ENCODE measurements at places on chromosomes 2 and 18.
A peak's percentile ranks its signal among the peaks of the same experiment; 100 is the strongest.

DNA sequence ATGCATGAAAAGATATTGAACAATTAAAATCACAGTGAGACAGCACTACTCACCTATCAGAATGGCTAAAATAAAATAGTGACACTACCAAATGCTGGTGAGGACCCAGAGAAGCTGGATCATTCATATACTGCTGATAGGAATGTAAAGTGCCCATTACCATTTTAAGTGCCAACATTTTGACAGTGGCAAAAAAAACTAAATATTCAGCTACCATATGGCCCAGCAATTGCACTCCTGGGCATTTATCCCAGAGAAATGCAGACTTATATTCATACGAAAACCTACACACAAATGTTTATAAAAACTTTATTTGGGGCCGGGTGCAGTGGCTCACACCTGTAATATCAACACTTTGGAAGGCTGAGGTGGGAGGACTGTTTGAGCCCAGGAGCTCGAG, 47.6 kb downstream of the FBXO36 start:
- no peak for DNase-seq

DNA sequence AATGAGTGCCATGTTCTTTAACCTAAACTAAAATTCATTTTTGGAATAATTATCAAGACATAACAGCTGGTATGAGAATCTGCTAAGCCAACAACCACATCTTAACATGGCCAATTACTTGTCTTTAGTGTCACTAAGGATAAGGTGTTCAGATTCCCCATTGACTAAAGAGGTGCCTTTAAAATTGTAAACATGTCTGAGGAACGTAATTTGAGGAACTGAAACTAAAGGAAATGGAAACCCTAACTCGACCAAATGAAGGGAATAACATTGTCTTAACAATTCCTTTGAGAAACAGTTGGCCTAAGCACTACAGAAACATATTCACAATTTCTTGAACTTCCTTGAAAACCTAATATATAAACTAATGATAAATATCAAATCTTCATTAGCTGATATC, 355.4 kb upstream of the GULP1 start:
- no peak for DNase-seq

- no peak for DNase-seq
Measured at GRCh38 chr18:35889677-35890076, 82.8 kb upstream of the RMP24 start.

GRCh38 chr18:35443847-35444246, 53.9 kb downstream of the INO80C start:
- DNase-seq = no peak

DNA sequence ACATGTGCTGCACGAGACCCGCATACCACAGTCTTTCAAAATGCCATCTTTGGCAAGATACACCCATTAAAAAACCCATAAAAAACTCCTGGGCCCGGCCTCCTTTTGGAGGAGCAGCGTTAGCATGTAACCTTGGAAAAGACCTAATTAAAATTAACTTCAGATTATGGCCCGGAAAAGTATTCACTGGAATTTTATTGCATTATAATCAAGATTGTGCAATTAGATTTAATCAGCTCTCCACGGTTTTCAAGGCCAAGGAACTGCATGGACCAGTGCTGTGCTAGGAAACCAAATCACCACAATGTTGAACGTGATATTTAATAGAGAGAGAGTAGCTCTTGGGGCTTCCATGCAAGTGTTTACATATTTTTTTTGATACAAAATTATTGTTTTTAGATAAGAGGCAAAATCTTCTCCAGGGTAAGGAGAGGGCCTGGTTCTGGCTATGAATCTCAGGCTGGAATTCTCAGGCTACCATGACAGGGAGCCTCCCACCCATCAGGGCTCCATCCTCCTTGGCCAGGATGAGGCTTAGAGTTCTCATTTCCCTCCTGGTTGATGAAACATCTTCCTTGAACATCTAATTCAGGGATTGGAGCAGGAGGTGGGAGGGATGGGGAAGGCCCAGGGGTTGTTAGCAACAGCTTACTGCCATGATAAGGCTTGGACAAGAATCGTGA, 82.0 kb upstream of the TTC39C start:
- DNase-seq = no peak

DNA sequence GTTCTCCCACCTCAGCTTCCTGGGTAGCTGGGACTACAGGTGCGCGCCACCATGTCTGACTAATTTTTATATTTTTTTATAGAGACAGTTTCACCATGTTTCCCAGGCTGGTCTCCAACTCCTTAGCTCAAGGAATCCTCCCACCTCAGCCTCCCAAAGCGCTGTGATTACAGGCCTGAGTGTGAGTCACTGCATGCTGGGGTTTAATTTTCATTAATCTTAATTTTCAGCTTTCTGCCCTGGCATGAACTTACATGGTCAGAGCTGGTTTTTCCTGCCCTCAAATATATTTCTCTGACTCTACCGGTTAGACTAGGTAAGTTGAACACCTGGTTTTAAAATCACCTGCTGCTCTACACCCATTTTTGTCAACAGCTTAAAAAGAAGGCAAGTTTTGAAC, 3.1 kb downstream of the MARCHF7 start:
- DNase-seq = no peak

- no peak for DNase-seq
Measured at GRCh38 chr2:203893840-203894239, 26.3 kb downstream of the CTLA4 start.

DNA sequence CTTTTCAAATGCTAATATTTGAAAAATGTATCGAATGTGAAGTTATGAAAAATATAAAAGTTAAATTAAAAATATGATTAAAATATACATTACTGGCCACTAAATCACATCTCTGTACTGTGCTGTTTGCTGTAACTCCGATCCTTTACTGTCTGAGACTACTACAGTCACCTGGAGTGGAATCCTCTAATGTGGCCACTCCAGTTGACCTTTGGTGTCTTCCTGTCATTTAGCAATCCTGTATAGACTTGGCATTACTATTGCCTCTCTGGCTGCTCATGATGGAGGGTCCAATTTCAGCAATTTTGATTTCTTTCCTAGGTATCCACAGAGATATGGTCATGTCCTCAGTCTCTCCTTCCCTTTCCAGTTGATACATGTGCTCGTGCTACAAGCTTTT, 560.0 kb downstream of the CCDC85A start:
- no peak for DNase-seq

DNA sequence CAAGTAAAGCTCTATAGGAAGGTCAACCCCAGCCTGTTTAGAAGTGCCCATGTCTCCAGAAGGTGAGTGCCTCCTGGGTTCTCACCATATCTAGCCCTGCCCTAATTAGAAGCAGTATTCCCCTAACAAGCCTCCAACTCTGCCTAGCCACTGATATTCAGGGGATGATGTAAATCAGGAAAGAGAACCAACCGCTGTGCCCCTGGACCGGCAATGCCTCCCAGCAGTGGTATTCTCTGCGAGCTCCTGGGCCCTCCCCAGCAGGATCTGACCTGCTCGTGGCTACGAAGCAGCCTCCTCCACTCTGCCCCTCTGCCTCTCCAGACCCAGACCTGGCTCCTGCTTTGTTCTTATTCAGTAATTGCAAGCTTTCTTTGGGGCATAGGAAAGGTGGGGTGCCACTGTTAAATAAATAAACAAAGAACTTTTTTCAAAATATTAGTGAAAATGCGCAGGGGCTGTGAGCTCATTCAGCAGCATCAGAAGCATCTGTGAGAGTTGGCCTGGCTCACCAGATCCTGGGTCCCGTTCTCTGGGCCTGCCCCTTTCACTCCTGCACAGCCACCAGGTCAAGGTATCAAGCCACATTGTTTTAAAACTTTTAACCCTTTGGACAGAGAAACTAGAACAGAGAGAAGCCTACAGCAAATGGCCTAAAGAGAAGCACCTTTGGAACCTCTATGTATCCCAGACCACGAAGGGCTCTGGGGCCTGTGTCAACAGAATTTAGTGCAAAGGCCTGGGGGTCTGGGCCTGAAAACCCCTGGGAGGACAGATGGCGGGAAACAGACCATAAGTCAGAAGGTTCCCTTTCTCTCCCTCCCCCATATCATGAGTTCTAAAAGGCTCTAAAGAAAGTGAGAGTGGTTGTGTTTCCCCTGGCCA, 11.9 kb downstream of the MREG start:
- DNase-seq = peak; percentile 53

DNA sequence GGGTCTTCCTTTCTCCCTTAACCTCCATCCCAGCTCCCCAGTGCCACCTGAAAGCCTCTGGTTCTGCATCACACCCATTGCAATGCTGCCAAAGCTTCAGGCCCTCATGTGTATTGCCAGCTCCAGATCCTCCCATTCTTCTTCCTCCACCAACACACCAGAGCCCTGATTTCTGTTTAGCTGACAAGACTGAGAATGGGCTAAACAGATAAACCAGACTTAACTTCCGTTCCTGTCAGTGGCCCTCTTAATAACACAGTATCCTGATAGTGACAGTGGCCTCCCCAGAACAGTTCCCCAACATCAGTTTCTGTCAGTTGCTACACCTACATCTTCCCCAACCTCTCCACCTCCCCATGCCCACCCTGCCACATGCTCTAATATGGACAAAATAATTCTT, 31.3 kb upstream of the C1D start:
- DNase-seq = no peak

GRCh38 chr2:212073360-212073759, 465.2 kb downstream of the ERBB4 start:
- DNase-seq = no peak

DNA sequence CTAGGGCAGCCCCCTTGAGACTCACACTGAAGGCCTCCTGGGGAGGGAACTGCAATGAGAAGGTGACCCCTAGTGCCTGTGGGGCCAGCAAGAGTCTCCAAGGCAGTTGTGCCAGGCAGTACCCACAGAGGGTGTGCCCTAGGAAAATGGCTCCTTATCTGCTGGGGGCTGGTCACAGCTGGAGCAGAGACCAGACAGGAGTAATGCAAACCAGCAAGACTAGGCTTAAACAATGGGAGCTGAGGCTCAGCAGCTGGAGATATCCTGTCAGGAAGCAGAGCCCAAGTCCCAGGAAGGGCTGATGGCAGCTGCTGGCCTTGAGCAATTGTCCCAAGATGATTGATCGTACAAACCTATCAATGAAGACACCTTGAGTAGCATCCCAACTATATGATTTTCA, 26.8 kb upstream of the E2F6 start:
- DNase-seq = no peak

- no peak for DNase-seq
Measured at GRCh38 chr2:168907940-168908662, 7.0 kb downstream of the G6PC2 start.

GRCh38 chr2:222703091-222703490, 31.6 kb downstream of the MOGAT1 start:
- DNase-seq = no peak

DNA sequence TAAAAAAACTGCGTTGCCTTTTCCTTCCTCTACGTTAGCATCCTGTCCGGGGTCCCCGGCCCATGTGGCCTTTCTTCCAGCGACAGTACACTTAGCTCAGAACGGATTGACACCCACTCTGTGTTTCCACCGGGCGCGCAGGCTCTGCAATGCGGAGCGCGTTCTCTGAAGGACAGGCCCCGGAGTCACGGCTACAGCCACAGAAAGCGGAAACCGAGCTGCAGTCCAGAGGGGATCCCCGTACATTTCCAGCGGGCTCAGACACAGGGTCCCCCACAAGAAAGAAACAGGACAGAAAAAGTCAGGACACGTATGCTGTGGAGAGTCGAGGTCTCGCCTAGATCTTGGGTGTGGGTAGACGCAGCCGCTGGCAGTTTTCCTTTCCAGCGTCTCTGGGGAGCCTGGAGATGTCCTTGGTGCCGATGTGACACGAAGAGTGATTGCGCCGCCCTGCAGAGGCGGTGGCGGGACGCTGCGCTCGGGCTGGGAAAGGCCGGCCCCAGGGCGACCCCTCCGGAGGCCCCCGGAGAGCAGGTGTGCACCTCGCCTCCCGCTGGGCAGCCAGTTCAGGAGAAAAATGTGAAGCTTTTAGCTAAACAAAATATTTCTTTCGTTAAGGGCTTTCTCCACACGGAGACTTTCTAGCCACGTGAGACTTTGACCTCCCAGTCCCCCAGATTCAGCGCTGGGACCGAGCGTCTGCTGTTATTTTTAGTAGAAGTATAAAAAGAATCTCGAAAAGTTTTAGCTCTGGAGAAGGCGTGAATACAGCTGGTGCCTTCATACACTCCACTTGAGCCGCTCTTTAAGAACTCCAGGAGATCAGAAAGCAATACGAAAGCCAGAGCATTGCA, 1.3 kb upstream of the ACKR3 start:
- DNase-seq = peak; percentile 62

- no peak for DNase-seq
Measured at GRCh38 chr2:154306266-154306970, 392.1 kb upstream of the KCNJ3 start.

GRCh38 chr18:59640721-59641120, 56.5 kb downstream of the CCBE1 start:
- DNase-seq = no peak

DNA sequence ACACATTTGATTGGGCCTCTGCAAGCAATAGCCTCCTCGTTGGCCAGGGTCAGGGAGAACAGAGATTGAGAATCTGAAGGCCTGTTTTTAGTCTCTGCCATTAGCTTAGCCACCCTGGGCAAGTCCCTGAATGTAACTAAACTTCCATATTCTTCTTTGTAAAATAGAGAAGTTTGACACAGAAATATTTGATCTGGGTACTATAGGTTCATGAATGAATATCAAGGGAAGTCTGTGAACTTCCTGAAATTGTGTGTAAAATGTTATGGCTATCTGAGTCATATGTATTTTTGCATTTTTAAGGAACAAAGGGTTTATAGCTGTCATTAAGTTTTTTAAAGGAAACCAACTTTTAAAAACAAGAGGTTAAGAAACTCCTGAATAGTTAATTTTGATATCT, 23.2 kb downstream of the RND3 start:
- DNase-seq = peak; percentile 56

DNA sequence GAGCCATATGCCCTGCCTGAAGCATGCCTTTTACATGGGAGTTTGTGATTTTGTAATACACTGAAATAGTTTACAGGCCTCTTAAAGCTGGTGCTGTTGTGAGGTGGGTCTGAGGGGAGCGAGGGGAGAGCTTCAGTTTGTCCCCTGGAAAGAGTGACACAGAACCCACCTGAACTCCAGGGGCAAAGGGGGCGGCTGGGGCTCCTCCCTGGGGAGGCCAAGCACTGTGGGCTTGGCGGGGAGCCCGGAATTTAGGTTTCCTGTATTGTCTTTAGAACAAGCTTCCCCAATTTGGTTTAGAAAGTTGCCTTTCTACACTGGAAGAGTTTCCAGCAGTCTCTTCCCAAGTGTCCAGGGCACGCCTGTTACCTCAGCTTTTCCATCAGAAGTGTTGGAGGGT, 75.7 kb downstream of the VAPA start:
- peak; percentile 21 for DNase-seq

GRCh38 chr2:45988879-45989278, 308.3 kb upstream of the EPAS1 start:
- no peak for DNase-seq

DNA sequence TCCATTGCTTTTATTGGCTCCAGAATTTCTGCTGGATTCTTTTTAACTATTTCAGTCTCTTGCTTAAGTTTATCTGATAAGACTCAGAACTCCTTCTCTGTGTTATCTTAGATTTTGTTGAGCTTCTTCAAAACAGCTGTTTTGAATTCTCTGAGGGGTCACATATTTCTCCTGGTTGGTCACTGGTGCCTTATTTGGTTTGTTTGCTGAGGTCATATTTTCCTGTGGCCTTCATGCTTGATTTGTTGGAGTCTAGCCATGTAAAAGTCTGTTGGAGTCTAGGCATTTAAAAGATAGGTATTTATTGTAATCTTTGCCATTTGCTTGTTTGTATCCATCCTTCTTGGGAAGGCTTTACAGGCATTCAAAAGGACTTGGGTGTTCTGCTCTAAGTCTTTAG, 398.7 kb downstream of the DSEL start:
- no peak for DNase-seq

- no peak for DNase-seq
Measured at GRCh38 chr18:52345428-52345827, 5.4 kb downstream of the DCC start.

GRCh38 chr18:55420665-55421307, 167.2 kb downstream of the TCF4 start:
- peak; percentile 35 for DNase-seq
